DMS53 (cell line): ENCODE measurements at places on chromosomes 12 and 14.
A peak's percentile ranks its signal among the peaks of the same experiment; 100 is the strongest.

GRCh38 chr14:22266142-22266442 lies 322.9 kb downstream of the DAD1 start:
- no peak for DNase-seq

DNA sequence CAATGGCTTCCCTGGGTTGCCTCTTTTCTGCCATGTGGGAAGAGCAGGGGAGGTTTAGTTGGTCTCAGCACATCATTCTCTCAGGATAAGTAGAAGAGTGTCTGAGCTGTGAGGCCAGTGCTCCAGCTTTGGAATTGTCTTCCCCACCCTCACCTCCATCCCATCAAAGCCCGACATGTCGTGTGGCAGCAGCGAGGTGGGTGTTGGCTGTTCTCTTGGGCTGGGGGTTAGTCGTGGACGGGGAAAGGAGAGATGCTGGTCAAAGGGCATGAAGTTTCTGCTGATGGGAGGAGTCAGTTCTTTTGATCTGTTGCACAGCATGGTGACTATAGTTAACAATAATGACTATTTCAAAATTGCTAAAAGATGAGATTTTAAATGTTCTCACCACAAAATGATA lies 404.2 kb downstream of the TMEM121 start:
- DNase-seq: no peak

GRCh38 chr14:35696119-35696518 lies 113.0 kb downstream of the RALGAPA1 start:
- DNase-seq: no peak

DNA sequence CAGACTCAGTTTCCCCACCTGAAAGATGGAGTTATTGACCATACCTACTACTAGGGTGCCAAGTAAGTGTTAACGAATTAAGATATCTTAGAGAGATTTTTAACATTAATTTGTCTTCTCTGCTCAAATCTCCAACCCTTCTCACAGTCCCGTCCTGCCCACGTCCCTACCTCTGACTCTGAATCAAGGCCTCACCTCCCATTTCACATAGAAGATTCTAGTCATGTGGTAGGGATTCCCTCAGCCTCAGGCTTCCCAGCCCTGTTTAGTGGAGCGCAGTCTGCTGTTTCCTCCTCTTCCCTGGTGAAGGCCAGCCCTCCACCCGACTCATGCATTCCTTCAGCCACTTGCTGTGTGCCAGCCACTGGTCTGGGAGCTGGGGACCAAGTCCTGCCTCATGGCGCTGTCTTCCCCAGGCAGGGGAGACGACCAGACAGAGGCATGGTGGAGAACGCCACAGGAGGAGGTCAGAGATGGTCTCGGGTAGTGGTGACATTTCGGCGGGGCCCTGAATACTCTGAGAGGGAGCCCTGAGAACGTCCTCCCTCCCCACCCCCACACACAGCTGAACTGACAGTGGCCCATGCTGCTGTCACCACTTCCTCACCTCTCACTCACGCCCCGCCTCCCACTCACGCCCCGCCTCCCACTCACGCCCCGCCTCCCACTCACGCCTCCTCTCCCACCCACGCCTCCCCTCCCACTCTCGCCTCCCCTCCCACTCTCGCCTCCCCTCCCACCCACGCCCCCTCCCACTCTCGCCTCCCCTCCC lies 38.8 kb downstream of the TMEM63C start:
- no peak for DNase-seq

GRCh38 chr12:98743362-98743953 lies 98.4 kb downstream of the APAF1 start:
- peak; percentile 70 for DNase-seq
